ENCODE measurements at places on chromosomes 2 and 18. TPM values are rescaled to one million over a fixed set of nuclear protein-coding genes. Genes with fewer than 3 reads are reported as not detected.

DNA sequence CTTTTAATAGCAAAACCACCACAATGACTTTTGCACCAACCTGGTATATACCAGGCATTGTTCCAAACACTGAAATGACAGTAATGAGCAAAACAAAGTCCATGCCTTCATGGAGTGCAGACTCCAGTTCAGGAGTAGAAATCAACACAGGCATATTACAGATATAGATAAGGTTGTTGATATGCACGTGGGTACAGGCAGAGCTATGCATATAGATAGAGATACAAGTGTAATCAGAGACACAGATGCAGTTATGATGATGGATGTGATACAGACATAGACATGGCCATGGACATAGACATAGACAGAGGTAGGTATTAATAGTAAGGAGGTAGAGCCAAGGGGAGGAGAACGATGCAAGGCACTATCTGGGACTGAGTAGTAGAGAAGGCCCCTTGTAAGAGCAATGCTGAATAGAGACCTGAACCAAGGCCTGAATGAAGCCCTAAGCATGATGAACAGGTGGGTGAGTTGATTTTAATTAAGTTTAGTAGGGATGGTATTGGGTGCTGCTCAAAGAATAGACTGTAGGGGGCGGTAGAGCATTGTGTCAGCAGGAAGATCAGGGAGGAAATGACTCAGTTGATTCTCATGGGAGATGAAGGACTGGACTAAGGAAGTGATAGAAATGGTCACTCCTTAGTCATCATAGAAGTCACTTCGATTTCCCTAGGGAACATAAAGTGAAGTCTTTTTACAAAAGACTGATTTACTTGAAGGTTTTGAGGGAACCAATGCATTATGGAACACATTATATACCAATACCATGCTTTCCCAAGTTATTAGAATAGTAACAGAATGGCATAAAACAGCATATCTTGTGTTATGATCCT lies 39.4 kb downstream of the CMPK2 start:
- DNase-seq: no peak

The DUSP2 gene
- 319 TPM for total RNA-seq

- no peak for DNase-seq
Observed at GRCh38 chr2:79833235-79833878, 320.5 kb downstream of the CTNNA2 start.

GRCh38 chr2:1060987-1061386 lies 110.3 kb downstream of the SNTG2 start:
- no peak for DNase-seq

DNA sequence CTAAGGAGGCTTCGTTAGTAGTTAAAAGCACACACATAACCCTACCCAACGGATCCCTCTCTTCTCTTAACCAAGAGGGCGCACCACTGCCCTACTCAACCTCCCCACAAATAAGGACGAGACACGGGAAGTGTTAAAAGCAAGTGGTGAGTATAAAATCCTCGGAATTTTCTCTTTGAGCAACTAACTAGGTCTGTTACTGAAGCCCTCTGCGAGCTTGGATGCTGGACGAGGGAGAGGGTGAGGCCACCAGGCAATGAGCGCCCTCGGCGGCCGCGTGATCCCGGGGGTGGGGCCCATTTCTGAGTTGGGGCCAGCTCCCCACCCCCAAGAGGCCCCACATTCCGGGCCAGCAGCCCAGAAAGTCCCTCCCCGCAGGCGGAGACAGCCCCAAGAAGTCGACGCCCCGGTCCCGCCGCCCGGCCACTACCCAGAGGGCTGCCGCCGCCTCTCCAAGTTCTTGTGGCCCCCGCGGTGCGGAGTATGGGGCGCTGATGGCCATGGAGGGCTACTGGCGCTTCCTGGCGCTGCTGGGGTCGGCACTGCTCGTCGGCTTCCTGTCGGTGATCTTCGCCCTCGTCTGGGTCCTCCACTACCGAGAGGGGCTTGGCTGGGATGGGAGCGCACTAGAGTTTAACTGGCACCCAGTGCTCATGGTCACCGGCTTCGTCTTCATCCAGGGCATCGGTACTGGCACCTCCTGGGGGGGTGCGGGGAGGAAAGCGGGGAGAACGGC lies at the start of gene CYBRD1:
CYBRD1 (plus strand) TSS at position 423 of the 736 bp plus-strand sequence; CDS start at position 495, 72 bp downstream.
- DNase-seq: no peak

DNA sequence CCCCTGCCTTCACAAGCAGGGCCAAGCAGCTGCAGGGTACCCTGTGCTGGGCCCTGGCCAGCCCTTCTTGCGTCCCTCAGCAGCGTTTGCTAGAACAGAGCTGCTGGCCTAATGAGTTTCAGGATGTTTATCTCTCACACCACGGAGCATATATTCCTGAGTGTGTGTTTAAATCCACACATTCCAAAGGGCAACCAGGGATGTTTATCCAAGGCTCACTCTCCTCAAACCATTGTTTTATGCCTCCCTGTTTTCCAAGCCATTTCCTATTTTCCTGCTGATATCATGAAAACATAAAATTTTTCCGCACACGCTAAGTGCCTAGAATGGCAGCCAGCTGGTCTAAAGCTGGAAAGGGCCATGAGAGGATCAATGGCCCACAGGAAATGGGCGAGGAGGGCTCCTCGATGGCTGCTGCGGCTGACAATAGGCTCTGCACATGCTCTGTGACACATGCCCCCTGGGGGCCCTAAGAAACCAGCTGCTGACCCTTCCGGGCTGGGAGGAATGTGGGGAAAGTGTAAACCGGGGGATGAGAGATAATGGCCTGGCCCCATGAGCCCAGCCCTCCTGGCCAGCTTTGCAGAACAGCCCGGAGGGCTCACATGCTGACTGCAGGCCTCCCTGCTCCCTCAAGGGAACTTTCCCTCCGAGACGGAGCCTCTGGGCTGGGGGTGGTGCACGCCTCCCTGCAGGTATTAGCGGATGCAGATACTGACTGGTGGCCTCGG lies 194.0 kb downstream of the NDUFA10 start:
- DNase-seq: no peak

The RUFY4 gene
- not detected for total RNA-seq

DNA sequence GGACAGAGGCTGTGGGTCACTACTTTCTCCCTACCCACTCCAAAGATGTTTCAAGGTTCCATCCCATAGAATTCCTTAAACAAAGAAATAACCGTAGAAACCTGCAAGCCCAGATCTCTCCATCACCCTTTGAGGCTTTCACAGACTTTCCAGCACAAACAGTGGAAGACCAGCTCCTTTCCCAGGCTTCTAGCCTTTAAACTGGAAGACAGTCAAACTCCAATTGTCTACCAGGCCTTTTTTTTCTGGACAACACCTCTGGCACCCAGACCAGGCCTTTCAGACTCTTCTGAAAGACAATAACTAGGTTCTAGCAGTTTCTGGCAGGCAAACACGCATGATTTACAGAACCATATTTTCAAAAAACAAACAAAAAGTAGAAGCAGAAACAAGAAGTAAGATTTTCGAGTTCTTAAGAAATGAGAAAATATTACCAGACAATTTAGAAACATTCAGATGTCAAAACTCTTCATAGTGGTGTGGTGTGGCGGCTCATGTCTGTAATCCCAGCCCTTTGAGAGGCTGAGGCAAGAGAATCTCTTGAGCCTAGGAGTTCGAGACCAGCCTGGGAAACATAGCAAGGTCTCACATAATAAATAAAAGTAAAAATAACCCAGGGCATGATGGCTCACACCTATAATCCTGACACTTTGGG lies 106.8 kb upstream of the MSH2 start:
- DNase-seq: no peak

The DES gene
- total RNA-seq: not detected

The NTSR2 gene
- not detected for total RNA-seq

The CPO gene
- 0.22 TPM for total RNA-seq

DNA sequence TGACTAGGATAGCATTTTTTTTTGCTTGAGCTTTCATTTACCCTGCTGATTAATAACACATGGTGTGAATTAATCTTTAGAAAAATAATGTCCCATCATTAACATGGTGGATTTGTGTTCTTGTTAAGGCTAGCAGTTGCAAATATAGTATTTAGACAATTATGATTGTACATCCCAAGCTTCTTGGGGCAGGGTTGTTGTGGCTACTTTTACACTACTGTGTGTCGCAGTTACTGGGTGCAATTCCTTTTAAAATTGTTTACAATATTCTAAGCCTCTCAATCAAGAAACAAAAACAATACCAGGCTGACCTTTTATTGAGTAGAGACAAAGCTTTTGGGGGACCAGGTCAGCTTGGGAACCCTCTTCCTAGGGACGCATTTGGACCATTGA lies 2.5 kb downstream of the FMNL2 start:
- DNase-seq: no peak

- no peak for DNase-seq
Observed at GRCh38 chr2:239482778-239483712, 82.2 kb upstream of the HDAC4 start.

The ARPC2 gene
- 424 TPM for total RNA-seq

GRCh38 chr18:48574667-48575300 lies 36.0 kb downstream of the CTIF start:
- DNase-seq: no peak

DNA sequence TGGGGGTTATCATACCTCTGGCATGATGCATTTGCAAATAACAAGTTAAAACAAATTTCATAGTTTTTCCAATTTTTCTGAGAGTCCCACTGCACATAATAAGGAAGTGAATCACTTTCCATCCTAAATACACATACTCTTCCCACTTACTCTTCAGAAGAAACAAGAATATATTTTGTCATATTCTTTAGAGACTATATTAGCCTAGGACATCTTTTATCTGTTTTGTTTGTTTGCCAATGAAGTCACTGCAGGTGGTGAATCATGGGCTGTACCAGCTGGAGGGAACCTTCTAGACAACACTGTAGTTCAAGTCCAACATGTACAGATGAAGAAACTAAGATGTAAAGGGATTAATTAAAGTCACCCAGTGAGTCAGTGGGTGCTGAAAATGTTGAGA lies 116.8 kb downstream of the XIRP2 start:
- DNase-seq: no peak

GRCh38 chr2:182133195-182133891 lies 147.7 kb downstream of the PPP1R1C start:
- no peak for DNase-seq

GRCh38 chr18:44941516-44941915 lies 260.8 kb downstream of the SETBP1 start:
- no peak for DNase-seq

GRCh38 chr2:212667751-212668316 lies 129.2 kb upstream of the ERBB4 start:
- DNase-seq: no peak

GRCh38 chr2:176004934-176005333 lies 2.9 kb upstream of the LNPK start:
- no peak for DNase-seq

DNA sequence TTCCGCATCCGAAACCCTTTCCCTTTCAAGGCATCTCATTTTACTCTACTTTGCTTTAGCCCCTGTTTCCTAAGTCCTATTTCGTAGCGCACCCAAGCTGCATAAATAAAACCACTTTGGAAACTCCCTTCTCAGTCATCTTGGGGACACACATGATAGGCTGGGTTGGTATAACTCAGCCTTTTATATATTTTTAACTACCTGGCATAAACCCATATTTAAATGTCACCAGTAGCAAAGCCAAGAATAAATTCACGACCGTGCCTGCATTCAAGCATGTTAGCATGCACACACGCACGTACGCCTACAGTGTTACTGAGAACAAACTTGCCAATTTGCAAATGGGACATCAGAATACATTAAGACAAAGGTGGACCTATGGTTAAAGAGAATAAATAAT lies 564.7 kb upstream of the PIK3C3 start:
- no peak for DNase-seq

DNA sequence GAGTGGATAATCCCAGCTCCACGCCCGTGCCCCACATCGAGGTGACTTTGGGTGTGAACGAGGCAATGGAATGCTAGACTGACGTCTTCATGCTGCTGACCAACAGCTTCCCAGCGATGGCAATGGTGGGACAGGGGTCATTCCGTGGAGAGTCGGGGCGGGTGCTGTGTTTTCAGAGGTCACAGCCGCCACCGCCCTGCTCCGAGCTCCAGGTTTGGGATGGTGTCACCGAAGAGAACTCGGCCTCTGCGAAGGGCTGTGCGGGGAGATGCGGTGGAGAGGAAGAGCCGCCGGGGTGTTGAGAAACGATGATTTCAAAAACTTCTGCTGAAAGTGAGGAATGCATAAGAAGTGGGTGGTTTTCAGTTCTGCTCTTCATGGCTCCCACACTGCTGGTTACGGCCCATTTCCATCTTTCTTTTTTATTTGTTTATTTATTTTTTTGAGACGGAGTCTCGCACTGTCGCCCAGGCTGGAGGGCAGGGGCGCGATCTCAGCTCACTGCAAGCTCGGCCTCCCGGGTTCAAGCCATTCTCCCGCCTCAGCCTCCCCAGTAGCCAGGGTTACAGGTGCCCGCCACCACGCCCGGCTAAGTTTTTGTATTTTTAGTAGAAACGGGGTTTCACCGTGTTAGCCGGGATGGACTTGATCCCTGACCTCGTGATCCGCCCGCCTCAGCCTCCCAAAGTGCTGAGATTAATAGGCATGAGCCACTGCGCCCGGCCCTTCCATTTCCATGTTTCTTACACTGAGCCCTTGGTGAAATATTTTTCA lies 142.6 kb downstream of the RTP5 start:
- DNase-seq: no peak

The CD207 gene
- total RNA-seq: not detected

- DNase-seq: no peak
Observed at GRCh38 chr2:10382354-10383061, 65.6 kb downstream of the ODC1 start.

The TPRKB gene
- 16.0 TPM for total RNA-seq

The MTA3 gene
- total RNA-seq: 19.0 TPM

The CNGA3 gene
- not detected for total RNA-seq

GRCh38 chr2:17918789-17919188 lies 40.3 kb downstream of the KCNS3 start:
- no peak for DNase-seq

DNA sequence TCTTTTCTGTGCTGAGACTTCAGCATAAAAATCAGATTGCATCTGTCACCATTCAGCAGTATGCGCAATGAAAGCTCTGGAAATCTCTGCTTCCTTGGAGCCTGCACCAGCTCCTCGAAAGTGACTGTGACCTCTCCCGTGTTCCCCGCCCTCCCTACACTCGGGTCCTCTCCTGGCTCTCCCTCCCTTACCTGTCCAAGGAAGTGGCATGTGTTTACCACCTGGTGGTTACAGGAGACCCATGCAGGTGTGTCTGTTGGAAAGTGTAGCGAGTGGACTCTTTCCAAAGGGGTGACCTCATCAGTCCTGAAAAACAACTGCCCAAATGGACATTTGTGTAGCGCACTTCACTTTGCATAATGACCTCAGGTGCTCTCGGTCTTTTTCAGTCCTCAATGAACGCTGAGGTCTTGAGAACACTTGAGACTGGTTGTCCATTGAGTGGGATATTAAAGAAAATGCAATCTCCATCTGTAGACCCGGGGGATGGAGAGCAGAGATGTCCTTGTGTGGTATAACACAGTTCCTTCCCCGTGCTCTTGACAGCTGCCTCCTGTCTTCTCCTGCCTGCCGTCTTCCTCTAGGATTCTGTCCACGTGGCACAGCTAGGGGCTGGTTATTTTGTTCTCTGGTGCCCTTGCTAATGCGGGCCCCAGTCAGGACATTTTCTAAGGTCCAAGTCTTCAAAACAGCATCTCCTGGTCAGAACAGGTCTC lies 133.2 kb downstream of the ACKR3 start:
- DNase-seq: no peak

The ANKRD12 gene
- total RNA-seq: 257 TPM

- no peak for DNase-seq
Observed at GRCh38 chr2:172448544-172449267, 21.3 kb downstream of the ITGA6 start.

The GPR155 gene
- 16.7 TPM for total RNA-seq
